ENCODE measurements at places on chromosomes 12 and 14. TPM values are rescaled to one million over a fixed set of nuclear protein-coding genes. Genes with fewer than 3 reads are reported as not detected.

- DNase-seq, result no peak
These were observed 45.3 kb downstream of the DGLUCY start for GRCh38 chr14:91159182-91159581.

GRCh38 chr12:121766290-121767039 is 27.0 kb downstream of the RHOF start:
- DNase-seq, result peak; percentile 59

DNA sequence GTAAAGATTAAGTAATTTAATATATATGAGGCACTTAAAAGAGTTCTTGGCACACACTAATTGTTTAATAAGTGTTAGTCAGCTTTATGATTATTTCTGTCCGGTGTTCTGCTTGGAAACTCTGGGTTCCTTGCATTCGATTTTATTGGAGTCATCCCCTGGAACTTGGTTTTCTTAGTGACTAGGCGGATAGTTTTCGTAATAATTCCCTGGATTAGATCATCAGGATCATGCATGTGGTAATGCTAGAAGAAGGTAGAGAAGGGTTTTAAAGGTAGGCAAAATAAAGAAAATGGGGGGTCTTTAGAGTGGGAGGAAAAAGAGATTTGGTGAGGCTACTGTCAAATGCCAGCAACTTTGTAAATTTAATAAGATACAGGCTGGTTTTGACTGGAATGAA is 88.4 kb downstream of the MYF5 start:
- DNase-seq, result no peak

- peak; percentile 61 for DNase-seq
These were observed 30.3 kb downstream of the HIP1R start for GRCh38 chr12:122865268-122866231.

GRCh38 chr14:68384881-68385280 is 408.0 kb downstream of the ZFP36L1 start:
- no peak for DNase-seq

- no peak for DNase-seq
These were observed 77.7 kb upstream of the TRAF3 start for GRCh38 chr14:102699416-102700110.

Gene DAO
- total RNA-seq, result not detected

Gene EFS
- 0.07 TPM for total RNA-seq

Gene ZBTB39
- total RNA-seq, result 13.3 TPM
